ENCODE measurements at places on chromosomes 5 and 9.

DNA sequence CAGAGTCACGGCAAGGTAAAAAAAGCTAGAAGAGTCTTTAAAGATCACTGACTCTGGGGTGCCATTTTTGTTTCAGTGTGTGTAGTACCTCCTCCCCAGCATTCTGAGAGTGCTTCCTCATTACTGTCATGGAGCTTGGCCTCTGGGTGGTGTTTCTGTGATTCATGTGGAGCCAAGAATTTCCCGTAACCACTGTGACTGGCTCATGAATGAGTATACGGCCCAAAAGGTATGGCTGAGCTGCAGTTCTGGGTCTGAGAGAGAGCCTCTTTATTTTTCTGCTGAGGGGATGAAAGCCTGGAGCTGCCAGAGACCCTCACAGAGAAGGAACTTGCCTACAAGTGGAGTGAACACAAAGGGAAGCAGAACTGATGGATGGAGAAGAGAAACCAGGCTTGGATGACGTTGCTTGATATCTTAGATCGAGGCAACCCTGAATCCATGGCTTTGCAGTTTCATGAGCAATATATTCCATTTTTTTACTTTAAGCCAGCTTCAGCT lies 85.6 kb downstream of the PTTG1 start:
- peak; percentile 8 for DNase-seq

DNA sequence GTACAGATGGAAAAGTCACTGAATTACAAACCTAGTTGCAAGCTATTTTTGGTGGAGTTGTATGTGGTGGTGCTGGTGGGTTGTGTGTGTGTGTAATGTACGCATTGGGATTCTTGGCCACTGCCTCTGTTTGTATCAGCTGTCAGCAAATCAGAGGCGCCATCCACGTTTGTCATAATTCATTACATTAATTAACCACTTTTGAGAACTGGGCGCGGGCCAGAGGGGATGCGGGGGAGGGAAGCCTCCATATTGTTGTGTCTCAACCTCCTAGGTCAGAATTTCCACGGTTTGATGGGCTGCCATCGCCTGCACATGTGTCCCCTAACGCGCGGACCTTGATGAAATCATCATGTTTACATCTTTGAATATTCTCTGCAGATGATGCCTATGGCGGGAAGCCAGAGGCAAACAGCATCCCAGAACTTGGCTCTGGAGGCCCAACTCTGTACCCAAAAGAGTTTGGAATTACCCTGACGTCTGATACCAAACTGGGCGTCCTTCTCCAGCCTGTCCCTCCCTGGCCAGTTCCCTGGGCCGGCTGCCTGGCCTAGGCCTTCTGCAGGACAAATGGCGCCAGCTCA lies 54.9 kb downstream of the FGF18 start:
- no peak for DNase-seq

- peak; percentile 69 for DNase-seq
Observed at GRCh38 chr9:126558051-126558665, 55.6 kb upstream of the LMX1B start.

DNA sequence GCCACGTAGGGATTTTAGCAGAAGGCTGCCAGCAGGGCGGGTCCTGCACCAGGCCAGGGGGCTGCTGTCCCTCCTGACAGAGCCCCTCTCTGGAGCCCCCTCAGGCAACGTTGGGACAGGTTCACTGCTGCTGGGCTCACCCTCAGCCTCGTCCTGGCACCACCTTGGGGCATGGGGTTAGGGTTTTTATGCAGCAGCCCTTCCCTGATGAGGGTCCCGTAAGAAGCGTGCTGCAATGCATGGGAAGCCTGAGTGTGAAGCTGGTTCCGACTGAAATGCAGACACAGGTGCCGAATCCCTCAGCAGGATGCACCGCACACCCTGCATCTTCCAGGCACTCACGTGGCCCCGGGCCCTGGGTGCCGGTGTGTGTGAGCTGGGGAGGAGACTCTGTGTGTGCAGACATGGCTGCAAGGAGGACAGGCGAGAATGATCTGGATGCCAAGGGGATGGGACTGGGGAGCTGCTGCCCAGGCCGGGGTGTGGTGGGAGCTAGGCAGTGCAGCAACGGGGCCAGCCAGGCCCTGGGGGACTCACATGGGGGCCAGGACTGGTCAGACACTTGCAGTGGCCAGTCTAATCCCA lies 27.1 kb downstream of the ZDHHC11B start:
- no peak for DNase-seq

DNA sequence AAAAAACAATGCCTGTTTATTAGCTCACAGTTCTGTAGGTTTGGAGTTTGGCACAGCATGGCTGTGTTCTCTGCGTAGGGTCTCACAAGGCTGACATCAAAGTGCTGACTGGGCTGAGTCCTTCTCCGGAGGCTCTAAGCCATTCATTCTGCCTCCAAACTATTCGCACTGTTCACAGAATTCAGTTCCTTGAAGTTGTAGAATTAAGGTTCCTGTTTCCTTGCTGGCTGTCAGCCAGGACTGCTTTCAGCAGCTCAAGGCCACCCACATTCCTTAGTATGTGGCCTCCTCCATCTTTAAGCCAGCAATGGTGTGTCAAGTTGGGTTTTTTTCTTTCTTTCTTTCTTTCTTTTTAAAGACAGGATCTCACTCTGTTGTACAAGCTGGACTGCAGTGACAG lies 161.9 kb downstream of the CDH6 start:
- no peak for DNase-seq

GRCh38 chr9:93613174-93613573 lies 36.8 kb downstream of the PHF2 start:
- DNase-seq = no peak

DNA sequence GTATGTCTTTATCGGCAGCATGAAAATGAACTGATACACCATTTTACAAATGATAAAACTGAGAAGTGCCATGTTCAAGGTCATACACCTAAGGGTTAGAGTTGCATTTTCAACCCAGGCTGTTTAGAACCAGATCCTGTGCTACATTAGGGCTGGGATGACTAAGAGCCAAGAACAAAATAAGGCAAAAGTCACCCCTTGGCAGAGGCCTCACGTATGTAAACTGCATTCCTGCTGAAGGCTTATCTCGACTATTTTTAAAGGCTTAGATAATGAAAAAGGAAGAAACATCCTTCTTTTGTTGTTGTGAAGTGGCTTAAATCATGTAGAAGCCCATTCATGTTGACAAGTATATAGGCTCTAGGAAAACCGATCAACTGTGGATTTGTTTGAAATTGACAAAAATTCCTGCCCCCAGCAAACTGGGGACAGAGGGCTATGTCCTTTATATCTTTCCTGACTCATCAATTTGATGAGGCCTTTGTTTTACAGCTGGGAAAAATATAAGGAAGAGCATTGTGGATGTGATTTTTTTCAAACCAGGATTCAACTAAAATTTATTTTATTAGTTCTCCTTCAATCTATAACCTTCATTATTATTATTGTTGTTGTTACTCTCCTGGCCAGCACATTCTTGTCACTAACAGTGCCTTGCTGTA lies 196.5 kb downstream of the SNX18 start:
- no peak for DNase-seq

DNA sequence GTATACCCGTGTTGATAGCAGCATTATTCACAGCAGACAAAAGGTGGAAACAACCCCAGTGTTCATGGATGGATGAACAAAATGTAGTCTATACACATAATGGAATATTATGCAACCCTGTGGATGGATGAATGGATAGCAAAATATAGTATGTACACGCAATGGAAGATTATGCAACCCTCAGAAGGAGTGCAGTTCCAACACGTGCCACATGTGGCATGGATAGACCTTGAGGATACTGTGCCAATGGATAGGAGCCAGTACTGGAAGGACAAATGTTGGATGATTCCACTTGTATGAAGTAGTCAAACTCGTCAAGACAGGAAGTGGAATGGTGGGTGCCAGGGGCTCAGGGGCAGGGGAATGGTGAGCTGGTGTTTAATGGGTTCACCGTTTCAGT lies 44.9 kb downstream of the PLEKHG4B start:
- DNase-seq = no peak

- no peak for DNase-seq
Observed at GRCh38 chr5:2251751-2252150, 369.0 kb upstream of the IRX4 start.

DNA sequence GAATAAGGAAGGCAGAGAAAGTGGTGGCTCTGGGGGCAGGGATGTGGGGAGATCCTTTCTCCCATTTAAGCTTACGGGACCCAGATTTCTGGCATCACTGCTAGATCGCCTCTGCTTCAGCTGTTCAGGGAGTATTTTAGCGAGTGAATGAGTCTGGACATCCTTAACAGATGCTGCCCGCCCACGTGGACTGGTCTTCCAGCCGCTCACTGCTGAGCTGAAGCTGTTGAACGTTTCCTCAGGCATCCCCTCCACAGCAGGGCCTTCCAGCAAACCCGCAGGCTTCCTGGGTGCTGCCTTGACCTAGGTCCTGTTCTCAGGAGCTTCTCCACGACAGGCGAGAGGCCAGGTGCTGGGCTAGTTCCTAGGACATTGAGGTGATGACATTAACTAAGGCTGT lies 144.4 kb upstream of the EFNA5 start:
- DNase-seq = no peak

DNA sequence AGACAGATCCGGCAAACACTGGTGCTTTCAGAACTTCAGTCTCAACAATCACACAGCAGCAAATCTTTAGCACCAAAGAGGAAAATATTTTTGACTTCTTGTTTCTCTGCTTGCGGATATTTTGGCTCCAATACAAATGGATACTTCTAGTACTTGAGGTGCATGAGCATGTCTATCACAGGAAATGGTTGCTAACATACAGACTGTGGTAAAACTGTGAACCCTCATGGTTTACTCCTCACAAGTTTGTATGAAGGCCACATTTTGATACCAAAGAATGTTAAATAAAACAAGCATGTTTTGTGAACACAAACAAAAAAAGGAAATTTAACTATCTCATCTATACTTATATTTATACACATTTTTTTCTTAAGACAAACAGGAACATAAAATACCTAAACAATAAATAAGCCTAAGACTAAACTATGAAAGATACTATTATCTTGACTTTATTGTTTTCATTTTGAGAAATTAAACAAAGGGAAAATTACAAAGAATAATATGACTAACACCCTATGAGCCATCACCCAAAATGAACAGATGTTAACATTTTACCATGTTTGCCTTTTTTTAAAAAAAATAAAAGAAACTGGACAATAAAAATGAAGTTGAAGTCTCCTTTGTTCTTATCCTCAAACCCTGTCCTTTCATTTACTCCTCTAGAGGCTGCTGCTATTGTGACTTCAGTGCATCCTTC lies 135.0 kb upstream of the LHFPL2 start:
- no peak for DNase-seq

GRCh38 chr5:62130107-62130506 lies 175.9 kb upstream of the KIF2A start:
- DNase-seq = no peak

DNA sequence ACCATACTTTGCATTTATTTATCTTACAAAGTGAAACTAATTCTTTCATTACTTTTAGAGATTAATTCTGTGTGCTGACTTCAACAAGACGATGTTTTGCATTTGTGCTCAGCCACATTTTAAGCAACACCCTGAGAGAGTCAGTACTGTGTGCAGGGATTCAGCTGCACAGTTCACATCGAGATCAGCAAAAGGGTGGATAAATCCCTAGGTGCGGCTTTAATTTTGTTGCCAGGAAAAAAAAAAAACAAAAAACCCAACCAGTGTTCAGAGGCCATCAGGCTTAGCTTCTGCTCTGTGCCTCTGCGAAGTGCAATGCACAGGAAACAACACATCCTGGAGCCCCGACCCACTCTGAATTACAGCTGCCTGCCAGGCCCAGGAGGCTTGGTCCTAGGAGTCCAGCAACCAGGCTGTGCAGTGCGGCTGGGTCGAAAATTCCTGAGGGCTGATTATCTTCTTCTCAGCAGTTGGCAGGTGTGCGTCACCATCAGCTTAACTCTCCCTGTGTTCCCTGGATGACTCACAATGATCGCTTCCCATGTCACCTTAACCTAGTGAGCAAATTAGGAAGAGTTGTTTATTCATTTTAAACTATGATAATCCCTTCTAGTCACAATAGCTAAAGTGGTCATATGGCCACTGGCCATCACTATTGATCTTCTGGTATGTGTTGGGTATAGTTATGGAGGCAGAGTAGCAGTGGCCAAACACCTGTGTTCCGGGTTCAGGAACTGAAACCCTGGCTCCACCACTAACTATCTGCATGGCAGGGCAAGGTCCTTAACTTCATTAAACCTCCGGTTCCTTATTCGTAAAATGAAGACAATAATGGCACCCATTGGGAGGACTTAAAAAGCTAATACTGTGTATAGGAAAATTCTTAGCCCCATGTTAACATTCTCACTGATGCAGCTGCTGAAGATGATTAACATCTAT lies 31.2 kb upstream of the NDUFB6 start:
- DNase-seq = no peak

- DNase-seq = no peak
Observed at GRCh38 chr9:5553211-5553610, 42.9 kb downstream of the PDCD1LG2 start.

DNA sequence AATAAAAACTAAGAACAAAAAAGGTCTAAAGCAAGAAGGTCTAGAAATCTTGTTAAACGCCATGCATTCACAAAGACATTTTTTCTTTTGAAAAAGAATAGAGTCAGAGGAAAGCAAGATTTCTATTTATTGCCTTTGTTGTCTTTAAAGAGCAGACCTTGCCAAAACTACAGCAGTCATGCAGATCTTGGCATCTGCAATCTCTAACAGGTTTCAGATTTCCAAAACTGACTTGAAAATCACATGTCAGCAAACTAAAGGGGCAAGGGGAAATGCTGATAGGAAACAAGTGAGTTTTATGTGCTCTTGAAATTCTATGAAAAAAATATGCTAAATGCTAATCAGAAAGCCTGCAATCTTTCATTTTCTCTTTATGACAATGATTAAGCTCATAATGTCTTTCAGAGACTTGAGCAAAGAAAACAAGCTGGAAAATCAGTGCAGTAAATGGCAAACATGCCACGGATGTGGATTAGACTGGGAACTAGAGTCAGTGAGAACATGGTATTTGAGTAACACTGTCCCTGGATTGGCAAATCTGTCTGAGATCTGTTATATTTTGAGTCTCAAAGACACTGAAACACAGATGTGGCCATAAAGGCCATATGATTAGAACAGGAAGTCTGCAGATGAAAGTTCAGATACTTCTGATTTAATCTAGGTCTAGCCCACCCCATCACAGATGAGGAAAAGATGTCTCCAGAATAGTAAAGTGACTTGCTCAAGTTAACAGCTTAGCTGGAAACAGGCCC lies 361.4 kb upstream of the RPS23 start:
- no peak for DNase-seq

- DNase-seq = peak; percentile 17
Observed at GRCh38 chr5:107486489-107486888, 184.2 kb downstream of the EFNA5 start.

GRCh38 chr9:76296561-76297310 lies 97.5 kb downstream of the RFK start:
- DNase-seq = no peak

DNA sequence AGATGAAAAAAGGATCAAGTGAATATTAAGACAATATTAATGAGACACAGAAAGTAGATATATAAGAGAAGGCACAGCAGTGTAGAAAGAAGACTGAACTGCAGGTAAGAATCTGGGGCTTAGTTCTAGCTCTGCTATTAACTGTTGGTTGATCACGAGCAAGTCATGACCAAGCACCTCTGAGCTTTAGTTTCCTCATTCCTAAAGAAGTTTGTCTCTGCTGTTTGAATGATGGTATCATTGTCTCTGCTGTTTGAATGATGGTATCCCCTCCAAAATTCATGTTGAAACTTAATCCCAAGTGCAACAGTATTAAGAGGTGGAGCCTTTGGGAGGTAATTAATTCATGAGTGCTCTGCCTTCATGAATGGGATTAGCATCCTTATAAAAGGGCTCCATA lies 2.5 kb upstream of the NME5 start:
- DNase-seq = no peak

Data from activated CD4-positive, alpha-beta T cell treated with anti-CD3 and anti-CD28 coated beads for 4 hours (primary cell).